ENCODE measurements at places on chromosomes 16 and 17. TPM values are rescaled to one million over a fixed set of nuclear protein-coding genes. Genes with fewer than 3 reads are reported as not detected.

DNA sequence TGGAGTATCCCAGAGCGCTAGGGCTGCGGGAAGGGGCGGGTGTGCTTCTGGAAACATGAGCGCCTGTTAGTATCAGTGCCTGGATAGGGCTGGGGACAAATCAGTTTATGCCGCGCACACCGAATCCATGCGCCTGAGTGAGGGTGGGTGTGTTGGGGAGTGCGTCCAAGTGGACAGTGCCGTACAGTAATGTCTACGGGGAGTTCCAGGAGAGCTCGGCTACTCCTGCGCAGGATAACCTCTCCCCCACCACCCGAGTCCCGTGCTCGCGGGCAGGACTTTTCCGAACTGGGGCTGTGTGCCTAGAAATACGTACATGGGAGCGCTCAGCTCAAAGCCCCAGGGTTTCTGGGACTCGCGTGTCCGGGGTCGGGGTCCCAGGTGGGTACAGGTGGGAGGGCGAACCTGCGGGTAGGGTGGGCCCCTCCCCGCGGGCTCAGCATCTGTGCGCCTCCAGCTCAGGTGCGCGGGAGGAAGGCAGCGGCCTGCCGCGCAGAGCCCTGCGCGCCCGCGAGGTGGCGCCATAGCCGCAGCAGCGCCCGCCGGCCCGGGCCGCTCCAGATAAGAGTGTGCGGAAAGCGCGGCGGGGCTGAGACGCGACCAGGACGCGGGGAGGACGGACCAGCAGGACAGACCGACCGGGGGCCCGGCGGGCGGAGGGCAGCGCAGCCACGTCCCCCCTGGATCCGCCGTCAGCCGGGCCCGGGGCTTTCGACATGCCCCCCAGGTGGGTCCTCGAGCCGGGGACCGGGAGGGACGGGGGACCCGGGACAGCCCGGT, at the start of gene HIC1:
TSS of gene HIC1 (plus strand) at position 592 of the 780 bp plus-strand sequence. CDS start 1,588 bp downstream, outside the sequence.
- H3K27ac ChIP-seq = no peak within 1 kb of the TSS
- peak; percentile 86 for DNase-seq
- H3K4me1 ChIP-seq = peaks cover 11% of the 10 kb centered on the region
- peak within 1 kb of the TSS; percentile 60 for H3K4me3 ChIP-seq
- no peaks in the 10 kb centered on the region for H3K36me3 ChIP-seq

- no peaks in the 10 kb centered on the region for H3K4me1 ChIP-seq
- no peak overlapping the region for H3K4me3 ChIP-seq
Measured at GRCh38 chr17:14605267-14605599, 304.4 kb downstream of the HS3ST3B1 start.

DNA sequence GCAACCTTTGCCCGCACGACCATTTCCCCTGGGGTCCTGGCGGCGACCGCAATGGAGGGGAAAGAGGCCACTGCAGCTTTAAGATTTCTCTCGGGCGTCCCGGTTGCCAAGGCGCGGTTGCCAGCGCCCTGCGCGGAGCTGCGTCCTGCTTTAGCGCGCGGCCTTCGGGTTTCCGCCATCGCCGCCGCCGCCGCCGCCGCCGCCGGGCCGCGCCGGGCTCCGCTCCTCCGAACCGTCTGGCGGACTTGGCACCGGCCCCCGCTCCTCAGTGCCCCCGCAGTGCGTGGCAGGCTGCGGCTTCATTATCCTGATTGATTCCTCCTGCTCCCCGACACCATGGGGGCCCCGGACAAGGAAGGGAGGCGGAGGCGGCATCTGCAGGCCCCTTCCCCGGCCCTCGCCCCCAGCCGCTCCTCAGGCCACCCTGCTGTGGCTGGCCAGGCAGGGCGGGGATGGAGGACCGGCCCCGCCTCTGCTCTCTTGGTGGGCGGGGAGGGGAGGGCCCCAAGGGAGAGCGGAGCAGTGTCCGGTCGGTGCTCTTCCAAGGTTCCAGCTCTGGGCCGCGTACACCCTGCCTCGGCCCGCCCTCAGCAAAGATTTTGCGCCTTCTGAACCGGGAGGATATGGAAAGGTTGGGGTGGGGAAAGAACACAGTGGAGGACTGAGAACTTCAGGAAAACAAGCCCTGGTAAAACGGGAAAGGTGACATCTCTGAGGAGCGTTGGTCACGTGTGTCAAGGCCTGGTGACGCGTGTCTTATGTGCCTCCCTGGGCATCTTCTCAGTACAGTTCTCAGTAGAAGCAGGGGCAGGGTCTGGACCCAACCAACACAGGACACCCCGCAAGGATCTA, 34.0 kb downstream of the NEUROD2 start:
- no peak overlapping the region for H3K27ac ChIP-seq
- peak overlapping the region; percentile 55 for H3K4me3 ChIP-seq
- no peaks in the 10 kb centered on the region for H3K4me1 ChIP-seq
- DNase-seq = peak; percentile 85

DNA sequence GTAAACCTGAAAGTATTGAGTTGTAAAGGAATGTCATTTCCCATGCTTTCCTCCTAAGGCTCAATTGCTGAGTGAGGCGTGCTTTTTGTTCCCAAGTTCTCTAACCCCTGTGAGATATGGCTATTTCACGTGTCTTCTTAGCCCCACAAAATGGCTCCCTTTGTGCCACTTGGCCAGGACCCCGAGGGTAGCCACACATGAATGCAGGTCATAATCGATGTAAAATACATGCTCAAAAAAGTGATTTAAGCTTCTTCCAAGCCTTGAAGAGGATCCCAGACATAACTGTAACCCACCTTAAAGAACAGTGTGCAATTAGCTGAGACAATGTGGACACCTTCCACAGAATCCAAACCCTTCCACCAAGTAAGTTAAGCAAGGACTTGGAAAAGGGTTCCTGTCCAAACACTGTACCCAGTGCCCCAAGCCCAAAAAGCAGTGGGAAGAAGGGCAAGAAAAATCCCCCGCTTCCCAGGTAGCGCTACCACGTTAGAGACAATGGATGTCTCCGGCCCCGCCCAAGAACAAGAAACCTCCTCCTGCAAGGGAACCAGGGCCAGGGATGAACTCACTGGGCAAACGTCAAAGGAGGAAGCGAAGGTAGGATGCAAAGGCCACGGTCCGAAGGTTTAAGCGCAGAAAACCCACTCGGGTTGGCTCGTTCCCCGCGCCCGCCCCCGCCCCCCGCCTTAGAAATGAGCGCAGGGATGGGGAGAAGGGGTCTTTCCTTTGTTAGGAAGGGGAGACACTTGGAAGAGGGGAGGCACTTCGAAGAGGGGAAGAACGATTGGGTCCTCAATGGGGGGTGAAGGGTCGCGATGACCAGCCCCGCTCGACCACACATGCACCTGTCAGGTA, 1.2 kb downstream of the JPT1 start:
- peak overlapping the region; percentile 94 for H3K4me3 ChIP-seq
- DNase-seq = peak; percentile 38
- peaks cover 7% of the 10 kb centered on the region for H3K4me1 ChIP-seq
- H3K36me3 ChIP-seq = peaks cover 3% of the 10 kb centered on the region

GRCh38 chr16:86327321-86327720, 183.0 kb upstream of the FOXF1 start:
- H3K36me3 ChIP-seq = no peaks in the 10 kb centered on the region
- DNase-seq = no peak
- no peak overlapping the region for H3K4me3 ChIP-seq
- no peak overlapping the region for H3K27ac ChIP-seq
- no peaks in the 10 kb centered on the region for H3K27me3 ChIP-seq
- peaks cover 6% of the 10 kb centered on the region for H3K4me1 ChIP-seq

DNA sequence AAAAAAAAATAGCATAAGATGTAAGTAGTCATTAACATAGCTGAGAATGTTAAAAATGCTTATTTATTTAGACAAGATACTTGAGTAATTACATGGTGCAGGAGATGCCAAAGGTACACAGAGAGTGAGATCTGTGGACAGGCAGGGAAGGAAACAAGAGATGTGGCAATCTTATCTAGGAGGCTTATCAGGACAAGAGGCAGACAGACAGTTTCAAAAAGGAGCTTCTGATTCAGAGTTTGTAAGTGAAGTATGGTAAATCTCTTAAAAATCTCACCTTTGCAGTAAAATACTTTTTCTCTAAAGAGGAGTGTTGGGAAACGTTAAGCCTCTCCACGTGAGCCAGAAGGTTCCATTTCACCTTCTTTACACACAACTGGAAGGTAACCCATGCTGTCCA, 19.9 kb upstream of the GHDC start:
- peaks cover 50% of the 10 kb centered on the region for H3K36me3 ChIP-seq
- no peak overlapping the region for H3K4me3 ChIP-seq
- H3K27ac ChIP-seq = peak overlapping the region; percentile 35
- no peak for DNase-seq

- H3K4me3 ChIP-seq = no peak overlapping the region
- H3K27me3 ChIP-seq = no peaks in the 10 kb centered on the region
- H3K4me1 ChIP-seq = peaks cover 3% of the 10 kb centered on the region
- DNase-seq = no peak
- H3K36me3 ChIP-seq = no peaks in the 10 kb centered on the region
- H3K27ac ChIP-seq = no peak overlapping the region
Measured at GRCh38 chr16:6345090-6345489, 987.6 kb upstream of the RBFOX1 start.

DNA sequence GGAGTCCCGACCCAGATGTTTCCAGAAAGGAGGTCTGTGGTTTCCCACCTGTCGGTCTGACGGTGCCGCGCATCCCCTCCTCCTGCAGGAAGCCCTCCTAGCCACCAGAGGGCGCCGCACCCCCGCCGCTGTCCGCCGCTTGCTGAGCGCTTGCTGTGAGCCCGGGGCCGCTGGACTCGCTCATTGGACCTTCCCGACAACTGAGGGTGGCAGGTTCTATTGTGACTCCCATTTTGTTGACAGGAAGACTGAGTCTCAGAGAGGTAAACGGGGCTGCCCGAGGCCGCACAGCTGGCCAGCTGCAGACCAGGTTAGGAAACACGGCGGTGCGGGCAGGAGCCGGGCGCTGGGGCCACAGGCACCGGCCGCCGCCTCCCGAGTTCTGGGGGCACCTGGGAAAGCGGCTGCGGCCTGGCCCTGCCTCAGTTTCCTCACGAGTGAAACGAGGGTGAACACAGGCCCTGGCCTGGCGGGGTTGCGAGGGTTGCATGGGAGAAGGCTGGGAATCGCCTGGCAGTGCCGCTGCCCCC, 191.1 kb upstream of the CIBAR2 start:
- H3K27ac ChIP-seq = no peak overlapping the region
- DNase-seq = peak; percentile 59
- no peaks in the 10 kb centered on the region for H3K27me3 ChIP-seq
- H3K36me3 ChIP-seq = no peaks in the 10 kb centered on the region
- peaks cover 47% of the 10 kb centered on the region for H3K4me1 ChIP-seq

Gene VMO1
- polyA plus RNA-seq = 1.1 TPM

Gene GRAPL
- not detected for polyA plus RNA-seq

Gene HS3ST3B1
- 3.9 TPM for polyA plus RNA-seq

Gene NPIPB6
- 3.6 TPM for polyA plus RNA-seq

All from cardiac muscle cell (in vitro differentiated cells and primary cell).